ENCODE measurements at places on chromosomes 12 and 14.

DNA sequence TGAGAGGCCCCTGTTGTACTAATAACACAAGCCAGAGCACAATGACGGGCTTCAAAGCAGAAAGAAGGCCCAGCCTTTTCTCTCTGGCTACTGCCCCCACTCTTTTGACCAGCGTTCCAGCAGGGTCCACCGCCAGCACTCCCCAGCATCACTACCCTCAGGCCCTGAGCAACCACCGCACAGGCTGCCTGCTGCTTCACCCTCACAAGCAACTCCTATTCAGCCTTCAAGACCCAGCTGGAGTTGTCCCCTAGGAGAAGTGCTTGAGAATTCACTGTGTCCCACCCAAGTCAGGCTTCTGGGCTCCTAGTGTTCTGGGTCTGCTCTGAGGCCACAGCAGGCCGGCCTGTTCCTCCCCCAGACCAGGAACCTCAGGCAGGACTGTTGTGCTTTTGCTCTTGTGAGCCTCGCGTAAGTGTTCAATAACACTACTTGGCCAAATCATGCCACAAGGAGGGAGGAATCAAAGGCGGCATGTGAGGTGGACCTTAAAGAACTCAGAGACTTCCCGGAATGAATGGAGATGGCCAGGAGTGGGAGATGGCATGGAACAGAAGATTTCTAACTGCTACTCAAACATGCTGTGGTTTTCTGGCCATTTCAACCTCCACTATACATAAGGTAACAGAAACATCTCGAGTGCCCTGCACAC is 83.3 kb upstream of the GPR68 start:
- no peak for DNase-seq

DNA sequence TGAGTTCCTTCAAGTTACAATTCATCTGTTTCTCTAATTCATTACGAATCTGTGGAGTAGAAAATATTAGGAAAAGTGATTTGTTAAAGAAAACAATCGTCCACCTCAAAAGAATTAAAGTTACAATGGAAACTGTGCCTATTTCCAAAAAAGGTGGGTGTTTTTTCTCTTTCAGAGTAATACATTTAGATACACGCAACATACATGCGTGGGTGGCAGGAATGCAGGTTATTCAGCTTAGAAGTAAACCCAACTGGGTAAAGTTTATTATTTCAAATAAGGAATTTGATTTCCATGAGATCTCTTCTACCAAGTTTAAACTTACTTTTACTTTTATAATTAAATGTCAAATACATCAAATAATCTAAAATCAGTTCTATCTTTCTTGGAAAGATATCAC is 52.2 kb downstream of the SSH1 start:
- DNase-seq, result no peak

- DNase-seq, result no peak
Observed at GRCh38 chr12:76201316-76201715, 116.8 kb upstream of the NAP1L1 start.

- DNase-seq, result no peak
Observed at GRCh38 chr14:79568594-79568993, 642.7 kb downstream of the DIO2 start.

- DNase-seq, result no peak
Observed at GRCh38 chr14:33909380-33910084, 41.3 kb downstream of the EGLN3 start.

GRCh38 chr14:101849125-101849524 is 87.6 kb downstream of the PPP2R5C start:
- no peak for DNase-seq

- DNase-seq, result no peak
Observed at GRCh38 chr14:99681101-99681831, 2.8 kb upstream of the CYP46A1 start.

- DNase-seq, result no peak
Observed at GRCh38 chr12:88909510-88909909, 329.2 kb upstream of the KITLG start.

GRCh38 chr12:51536159-51536558 is 54.9 kb upstream of the SCN8A start:
- DNase-seq, result no peak

GRCh38 chr12:20868277-20868676 is 57.8 kb downstream of the SLCO1B3 start:
- no peak for DNase-seq

DNA sequence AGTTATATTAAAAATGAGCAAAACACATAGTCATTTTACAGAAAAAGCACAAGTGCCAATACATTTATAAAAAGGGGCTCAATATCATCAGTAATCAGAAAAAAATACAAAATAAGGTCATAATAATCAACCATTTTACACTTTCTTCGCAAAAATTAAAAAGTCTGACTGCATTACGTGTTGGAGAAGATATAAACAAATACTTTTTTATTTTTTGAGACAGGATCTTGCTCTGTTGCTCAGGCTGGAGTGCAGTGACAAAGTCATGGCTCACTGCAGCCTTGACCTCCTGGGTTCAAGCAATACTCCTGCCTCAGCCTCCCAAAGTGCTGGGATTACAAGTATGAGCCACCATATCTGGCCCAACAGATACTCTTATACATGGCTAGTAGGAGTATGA is 181.5 kb upstream of the DIO3 start:
- DNase-seq, result no peak

GRCh38 chr12:28987538-28988324 is 161.3 kb upstream of the FAR2 start:
- DNase-seq, result no peak

DNA sequence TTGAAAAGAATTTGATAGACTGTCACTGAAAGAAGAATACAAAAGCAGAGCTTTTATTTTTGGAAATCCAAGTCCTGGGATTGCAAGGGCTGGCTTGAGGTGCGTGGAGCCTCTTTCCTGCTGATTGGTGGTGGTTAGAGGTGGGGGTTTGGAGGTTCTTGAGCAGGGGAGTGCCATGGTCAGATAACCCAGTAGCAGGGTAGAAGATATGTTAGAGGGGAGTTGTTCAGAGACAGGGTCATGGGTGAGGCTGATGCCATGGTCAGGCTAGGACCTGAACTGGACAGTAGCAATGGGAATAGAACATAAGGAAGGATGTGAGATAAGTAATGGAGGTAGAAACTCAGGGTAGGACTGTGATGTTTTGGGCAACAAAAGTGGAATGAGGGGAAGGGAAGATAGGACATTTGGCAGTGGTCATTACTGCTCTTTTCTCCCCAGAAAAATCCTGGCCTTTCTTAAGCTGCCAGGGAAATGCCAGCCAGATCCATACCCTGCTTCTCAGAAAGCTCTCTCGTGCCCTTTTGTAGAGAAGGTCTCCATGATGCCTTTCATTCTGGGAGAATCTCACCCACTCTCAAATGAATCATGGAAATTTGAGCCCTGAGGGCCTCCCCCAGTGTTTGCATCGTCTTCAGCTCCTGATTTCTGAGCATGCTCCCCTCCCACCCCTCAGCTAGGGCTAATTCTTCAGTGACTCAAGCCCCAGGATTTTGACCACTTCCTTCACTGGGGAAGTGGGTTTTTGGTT is 9.5 kb downstream of the EMP1 start:
- DNase-seq, result no peak

DNA sequence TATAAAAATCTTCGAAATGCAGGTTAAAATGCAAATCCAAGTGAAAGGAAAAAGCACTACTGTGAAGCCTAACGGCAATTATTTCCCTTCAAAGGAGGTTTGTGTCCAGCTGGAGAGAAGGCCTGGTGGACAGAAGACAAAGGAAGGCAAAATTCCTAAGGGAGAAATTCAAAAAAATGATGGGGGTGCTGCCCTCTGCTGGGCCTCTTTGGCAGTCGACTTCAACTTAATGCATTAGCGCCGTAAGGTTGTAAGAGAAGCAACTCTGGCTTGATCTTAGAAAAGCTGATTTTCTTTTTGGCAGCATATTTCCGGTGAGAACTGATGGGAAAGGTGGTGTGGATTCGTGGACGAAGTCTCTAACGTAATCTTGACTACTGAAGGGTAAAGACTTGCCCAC is 34.3 kb upstream of the CHFR start:
- DNase-seq, result no peak

GRCh38 chr14:50397390-50398188 is 908 bp upstream of the CDKL1 start:
- no peak for DNase-seq

- no peak for DNase-seq
Observed at GRCh38 chr14:96481731-96482314, 20.4 kb upstream of the PAPOLA start.

DNA sequence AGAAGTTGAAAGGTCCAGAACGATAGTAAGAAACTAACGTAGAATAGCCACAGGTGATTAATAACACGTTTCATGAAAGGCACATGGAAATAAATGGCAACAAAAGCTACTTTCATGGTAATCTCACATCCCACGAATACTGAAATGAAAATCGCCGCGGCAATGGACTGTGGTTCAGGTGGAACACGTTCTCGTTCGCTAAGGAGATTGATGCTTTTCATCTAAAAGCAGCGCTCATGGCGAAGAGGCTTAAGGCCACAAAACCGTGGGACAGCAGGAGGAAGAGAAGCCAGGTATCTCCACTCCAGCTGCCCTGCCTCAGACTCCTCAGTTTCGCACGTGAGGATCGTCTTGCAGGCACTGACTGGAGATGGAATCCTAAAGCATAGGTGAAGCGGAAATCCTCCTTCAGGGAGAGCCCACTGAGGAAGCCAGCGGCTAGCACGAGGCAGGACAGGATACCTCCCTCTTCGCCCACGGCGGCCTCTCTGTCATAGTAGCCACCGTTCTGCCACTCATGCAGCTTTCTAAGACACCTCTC is 696 bp upstream of the GPHN start:
- DNase-seq, result no peak

DNA sequence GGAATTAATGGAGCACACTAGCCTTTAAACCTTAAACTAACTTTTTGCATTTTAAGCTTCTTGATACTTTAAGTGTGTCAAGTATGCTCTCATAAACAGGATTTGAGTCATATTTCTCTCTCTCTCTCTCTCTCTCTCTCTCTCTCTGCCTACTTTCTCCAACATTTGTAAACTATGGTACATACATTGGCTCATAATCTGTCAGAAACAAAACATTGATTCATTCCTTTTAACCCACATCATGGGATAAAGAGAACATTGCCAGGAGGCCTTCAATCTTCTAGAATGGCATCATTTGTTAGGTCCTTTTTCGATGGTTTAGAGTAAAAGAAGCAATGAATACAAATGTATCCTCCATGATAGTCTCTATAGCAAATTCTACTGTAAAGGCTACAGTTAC is 81.6 kb upstream of the RERGL start:
- DNase-seq, result no peak

- no peak for DNase-seq
Observed at GRCh38 chr14:93537951-93538350, 107.2 kb downstream of the UNC79 start.

- DNase-seq, result no peak
Observed at GRCh38 chr12:68481181-68481941, 129.3 kb upstream of the RAP1B start.

GRCh38 chr12:121519227-121519626 is 61.6 kb downstream of the KDM2B start:
- no peak for DNase-seq

DNA sequence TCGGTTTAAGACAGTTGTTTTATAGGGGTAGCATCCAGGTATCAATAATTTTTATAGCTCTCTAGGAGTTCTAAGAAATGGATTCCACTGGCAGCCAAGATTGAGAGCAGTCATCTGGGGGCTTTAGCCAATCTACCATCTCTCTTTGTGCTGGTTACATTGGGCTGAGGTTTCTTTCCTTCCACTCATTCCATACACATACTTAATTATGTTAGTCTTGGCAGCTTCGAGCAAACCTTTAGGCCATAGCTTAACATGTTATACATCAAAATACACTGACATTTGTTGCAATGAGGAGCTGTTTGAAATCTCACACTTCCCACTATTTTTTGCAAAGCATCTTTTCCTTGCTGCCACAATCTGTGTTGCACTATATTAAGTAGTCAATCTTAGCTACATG is 63.1 kb downstream of the ARMH4 start:
- DNase-seq, result no peak

DNA sequence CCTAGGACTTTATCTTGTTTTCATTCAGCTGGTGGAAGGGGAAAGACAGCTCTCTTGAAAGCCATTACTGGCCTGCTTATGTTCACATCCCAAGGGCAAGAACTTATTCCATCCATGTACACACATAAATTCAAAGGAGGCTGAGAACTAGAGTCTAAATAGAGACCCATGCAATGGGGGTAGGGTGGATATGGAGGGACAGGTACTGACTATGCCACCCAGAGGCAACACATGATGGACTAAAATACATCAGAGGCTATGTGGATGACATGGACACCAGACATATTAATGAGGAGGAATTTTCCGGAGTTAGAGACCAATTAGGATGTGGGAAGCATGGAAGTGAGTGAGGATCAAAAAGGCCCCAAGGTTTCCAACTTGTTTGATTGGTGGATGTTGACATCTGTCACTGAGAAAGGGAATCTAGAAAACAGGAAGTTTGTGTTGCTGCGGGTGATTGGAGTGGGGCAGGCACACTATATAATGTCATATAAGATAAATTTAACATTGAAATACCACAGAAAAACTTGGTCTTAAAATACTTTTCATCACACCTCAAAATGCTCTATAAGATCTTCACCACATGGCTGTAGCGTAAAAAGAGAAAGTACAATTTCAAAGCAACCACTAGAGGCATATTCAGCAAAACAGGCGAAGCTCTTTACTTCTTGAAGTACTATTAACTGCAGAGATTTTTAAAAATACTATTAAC is 130.4 kb downstream of the GRIP1 start:
- no peak for DNase-seq

GRCh38 chr12:103369929-103370328 is 125.8 kb downstream of the C12orf42 start:
- no peak for DNase-seq

GRCh38 chr14:64598404-64598803 is 48.6 kb downstream of the PPP1R36 start:
- no peak for DNase-seq

DNA sequence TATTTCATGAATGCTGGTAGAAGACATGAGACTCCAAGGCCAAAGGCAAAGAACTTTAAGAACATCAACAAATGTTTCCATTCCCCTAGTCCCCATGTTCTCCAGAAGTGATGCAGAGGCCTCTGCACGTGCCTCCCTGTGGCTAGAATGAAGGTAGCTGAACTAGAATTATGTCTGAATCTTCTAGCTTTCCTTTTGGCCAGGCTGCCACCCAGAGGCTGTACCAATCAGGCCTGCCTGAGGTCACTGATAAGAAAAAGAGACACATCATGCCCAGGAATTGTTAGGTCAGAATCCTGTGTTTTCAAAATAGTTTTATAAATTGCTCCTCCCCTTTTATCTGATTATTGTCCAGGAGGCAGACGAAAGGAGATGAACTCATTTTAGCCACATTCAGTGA is 188.0 kb upstream of the SLC16A7 start:
- DNase-seq, result no peak

- no peak for DNase-seq
Observed at GRCh38 chr14:95126906-95127530, 30.3 kb downstream of the DICER1 start.

DNA sequence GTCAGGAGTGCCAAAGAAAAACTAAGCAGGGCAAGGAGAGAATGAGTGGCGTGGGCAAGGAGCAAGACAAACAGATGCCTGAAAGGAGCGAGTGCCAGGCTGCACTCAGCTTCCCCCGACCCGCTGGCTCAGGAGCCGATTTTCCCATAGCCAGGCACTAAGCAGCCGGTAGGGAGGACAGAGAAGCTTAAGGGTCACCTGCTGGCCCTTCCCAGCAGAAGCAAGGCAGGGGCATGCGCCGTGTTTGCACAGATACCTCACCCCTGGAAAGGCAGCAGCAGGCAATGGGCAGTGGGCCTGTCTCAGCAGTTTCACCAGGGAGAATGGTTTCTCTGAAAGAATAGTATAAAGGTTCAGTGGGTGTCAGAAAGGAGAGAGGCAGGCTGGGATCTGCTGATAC is 104.9 kb upstream of the FKBP4 start:
- no peak for DNase-seq

- no peak for DNase-seq
Observed at GRCh38 chr12:124398578-124399227, 103.8 kb downstream of the RFLNA start.
